ENCODE measurements at places on chromosomes 2 and 18. TPM values are rescaled to one million over a fixed set of nuclear protein-coding genes. Genes with fewer than 3 reads are reported as not detected.

UGT1A5 gene
- total RNA-seq, result not detected

PASK gene
- 57.1 TPM for total RNA-seq

HDLBP gene
- 399 TPM for total RNA-seq

ASXL3 gene
- 23.0 TPM for total RNA-seq

PSMD14 gene
- 58.2 TPM for total RNA-seq

DNA sequence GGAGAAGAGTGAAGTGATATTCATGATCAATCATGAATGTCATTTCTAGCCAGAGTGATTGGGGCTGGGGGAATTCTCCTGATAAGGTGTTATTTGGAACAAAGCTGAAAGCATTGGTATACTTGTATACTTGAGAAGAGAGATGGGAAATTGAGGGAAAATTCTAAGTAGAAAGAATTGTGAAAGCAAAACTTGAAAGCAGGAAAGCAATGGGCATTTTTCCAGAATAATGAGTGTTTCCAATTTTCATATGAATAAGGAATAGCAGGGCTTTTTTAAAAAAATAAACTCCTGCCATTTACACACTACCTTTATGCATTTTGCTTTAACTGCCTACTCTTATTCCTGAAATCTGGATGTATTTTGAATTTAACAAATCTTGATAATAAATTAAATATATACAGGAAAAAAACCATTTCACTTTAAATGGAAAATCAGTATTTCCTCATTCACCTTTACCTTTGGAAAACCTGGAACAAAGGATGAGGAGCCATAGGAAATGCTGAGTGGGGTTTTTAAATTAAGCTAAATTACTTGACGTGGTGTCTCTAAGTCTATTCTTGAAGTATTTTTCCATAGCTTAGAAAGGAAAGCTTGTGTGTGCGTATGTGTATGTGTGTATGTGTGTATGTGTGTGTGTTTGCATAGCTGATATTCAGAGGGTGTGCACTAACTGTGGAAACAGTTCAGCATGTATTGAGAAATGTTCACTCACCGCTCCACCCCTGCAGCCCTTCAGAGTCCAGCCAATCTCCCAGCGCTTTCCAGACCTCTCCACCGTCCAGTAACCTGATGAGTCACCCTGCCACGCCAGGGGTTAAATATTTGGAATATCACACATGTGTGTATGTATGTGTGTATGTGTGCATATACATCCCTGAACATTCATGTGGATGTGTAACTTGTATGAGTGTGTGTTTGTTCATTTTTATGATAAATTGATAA lies 427.3 kb downstream of the THSD7B start:
- no peaks in the 10 kb centered on the region for H3K36me3 ChIP-seq
- DNase-seq, result no peak
- H3K4me3 ChIP-seq, result no peak overlapping the region
- no peak overlapping the region for H3K27ac ChIP-seq
- H3K4me1 ChIP-seq, result peaks cover 10% of the 10 kb centered on the region

- H3K4me1 ChIP-seq, result peaks cover 59% of the 10 kb centered on the region
- H3K27ac ChIP-seq, result peak overlapping the region; percentile 78
- no peaks in the 10 kb centered on the region for H3K27me3 ChIP-seq
Observed at GRCh38 chr2:72980535-72981217, 63.4 kb downstream of the EMX1 start.

DNA sequence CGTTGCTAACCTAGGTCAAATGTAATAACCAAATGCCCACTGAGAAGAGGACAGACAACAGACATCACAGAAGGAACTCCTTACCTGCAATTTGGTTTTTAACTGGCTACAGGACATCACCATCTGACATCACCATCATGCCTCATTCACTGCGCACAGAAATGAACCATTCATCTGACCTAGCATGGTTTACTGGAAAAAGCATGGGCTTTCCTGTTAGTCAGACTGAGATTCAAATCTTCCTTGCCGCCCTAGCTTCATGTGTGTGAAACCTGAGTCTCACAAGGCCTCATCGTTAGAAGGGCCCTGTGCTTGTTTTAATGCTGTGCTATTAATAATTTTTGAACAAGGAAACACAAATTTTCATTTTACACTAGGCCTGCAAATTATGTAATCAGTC lies 1.1 kb upstream of the HIBCH start:
- peak overlapping the region; percentile 57 for H3K27ac ChIP-seq
- H3K36me3 ChIP-seq, result peaks cover 1% of the 10 kb centered on the region
- no peaks in the 10 kb centered on the region for H3K27me3 ChIP-seq
- DNase-seq, result no peak
- peak overlapping the region; percentile 97 for H3K4me3 ChIP-seq
- H3K4me1 ChIP-seq, result peaks cover 15% of the 10 kb centered on the region

GRCh38 chr2:234444242-234444730 lies 52.6 kb downstream of the ARL4C start:
- H3K4me3 ChIP-seq, result no peak overlapping the region
- H3K36me3 ChIP-seq, result no peaks in the 10 kb centered on the region
- H3K4me1 ChIP-seq, result peaks cover 18% of the 10 kb centered on the region
- H3K27me3 ChIP-seq, result peaks cover 3% of the 10 kb centered on the region
- no peak for DNase-seq

- no peak overlapping the region for H3K4me3 ChIP-seq
- no peaks in the 10 kb centered on the region for H3K36me3 ChIP-seq
- H3K4me1 ChIP-seq, result no peaks in the 10 kb centered on the region
- H3K27me3 ChIP-seq, result peaks cover 14% of the 10 kb centered on the region
Observed at GRCh38 chr2:1595274-1595673, 149.0 kb downstream of the PXDN start.

DNA sequence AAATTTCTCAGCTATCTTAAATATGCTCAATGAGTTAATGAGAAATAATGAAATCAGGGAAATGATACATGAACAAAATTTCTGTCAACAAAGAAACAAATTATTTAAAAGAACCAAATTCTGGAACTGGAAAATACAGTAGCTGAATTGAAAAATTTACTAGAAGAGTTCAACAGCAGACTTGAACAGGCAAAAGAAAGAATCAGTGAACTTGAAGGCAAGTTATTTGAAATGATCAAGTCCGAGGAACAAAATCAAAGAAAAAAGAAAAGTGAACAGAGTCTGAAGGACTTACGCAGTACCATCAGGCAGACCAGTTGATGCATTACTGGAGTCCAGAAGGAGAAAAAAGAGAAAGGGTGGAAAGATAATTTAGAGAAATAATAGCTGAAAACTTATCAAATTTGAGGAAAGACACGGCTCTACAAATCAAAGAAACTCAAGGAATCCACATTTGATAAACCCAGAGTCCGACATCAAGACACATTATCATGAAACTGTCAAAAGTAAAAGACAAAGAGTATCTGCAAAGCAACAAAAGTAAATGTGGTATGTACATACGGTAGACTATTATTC lies 83.6 kb downstream of the CCDC138 start:
- H3K4me3 ChIP-seq, result no peak overlapping the region
- peaks cover 46% of the 10 kb centered on the region for H3K36me3 ChIP-seq
- DNase-seq, result no peak

DNA sequence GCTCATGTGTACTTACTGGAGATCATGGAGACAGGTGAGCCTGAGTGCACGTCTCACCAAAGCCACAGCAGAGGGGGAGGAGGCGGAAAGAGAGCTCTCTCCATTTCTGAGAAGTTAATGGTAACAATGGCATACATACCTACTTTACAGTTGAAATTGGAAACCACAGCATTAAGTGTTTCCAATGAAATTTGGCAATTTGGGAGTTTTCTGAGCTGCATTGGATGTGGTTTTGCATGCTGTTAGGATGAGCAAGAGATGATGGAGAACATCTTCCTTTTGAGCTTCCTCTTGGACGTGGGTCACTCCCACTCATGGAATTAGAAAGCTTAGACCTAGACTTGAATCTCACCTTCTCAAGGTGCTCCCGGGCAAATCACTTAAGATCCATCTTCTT lies 25.5 kb upstream of the IL37 start:
- peaks cover 2% of the 10 kb centered on the region for H3K27me3 ChIP-seq
- H3K4me3 ChIP-seq, result no peak overlapping the region
- H3K27ac ChIP-seq, result no peak overlapping the region
- no peaks in the 10 kb centered on the region for H3K36me3 ChIP-seq

DNA sequence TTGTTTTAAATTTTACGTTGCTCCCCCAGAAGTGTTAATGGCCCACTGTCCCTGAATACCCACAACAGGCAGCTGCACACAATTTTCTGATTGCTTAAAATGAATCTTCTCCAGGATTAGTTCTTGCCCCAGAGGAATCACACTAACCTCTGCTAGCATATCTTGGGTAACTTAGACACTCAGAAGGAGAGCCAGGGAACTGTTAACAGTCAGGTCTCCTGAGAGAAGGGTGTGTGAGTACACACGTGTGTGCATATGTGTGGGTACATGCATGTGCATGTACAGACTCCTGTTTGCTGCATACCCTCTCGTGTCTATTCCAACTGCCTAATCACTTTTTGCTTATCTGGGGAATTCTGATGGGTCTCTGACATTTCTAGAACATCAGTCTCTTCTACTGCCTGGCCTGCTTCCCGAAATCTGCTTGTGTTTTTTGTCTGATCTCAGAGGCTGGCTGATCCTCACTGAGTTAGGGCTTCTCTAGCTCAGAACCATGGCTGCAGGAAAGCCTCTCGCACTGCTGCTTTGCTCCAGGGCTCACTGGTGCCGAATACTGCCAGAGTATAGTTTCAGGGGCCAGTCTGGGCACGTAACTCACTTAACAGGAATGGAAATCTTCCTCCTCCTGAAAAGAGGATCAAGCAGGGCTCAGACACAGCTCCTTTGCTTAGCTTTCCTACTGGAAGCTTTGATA lies 62.8 kb downstream of the PRELID3A start:
- H3K36me3 ChIP-seq, result peaks cover 1% of the 10 kb centered on the region
- no peaks in the 10 kb centered on the region for H3K4me1 ChIP-seq
- H3K4me3 ChIP-seq, result no peak overlapping the region
- no peaks in the 10 kb centered on the region for H3K27me3 ChIP-seq

DNA sequence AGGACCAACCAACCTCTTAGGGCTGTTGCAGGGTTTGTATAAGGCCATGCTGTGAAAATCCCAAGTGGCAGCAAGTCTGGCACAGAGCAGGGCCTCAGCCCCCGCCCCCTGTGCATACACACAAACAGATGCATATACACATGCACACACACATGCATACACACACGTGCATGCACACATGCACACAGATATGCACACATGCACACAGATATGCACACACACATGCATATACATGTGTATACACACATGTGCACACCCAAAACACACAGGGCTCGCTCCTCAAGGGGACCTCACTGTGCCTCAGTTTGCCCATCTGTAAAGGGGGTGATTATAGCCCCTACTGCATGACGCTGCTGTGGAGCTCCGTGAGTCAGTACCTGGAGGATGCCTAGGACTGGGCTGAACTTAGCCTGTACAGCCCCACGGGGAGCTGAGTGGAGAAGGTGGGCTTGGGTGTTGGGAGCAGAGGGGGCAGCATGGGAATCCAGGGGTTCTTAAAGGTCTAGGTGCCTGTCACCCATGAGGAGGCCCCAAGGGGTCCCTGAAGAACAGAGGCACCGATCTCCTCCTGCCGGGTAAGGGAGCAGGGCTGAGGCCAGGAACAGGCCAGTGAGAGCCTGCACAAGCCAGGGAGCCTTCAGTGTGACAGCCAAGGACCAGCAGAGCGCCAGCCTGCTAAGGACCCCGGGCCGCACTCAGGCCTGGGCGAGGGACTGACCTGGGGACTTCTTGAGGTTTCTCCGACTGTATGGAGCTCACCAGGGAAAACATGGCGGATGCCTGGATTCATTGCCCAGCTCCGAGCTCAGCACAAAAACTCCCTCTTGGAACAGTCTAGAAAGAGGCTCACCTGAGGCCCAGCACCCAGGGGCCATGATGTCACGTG lies 24.0 kb upstream of the ALPI start:
- no peak for DNase-seq
- H3K4me3 ChIP-seq, result no peak overlapping the region
- peaks cover 5% of the 10 kb centered on the region for H3K27me3 ChIP-seq
- H3K4me1 ChIP-seq, result no peaks in the 10 kb centered on the region
- H3K36me3 ChIP-seq, result no peaks in the 10 kb centered on the region

- peaks cover 48% of the 10 kb centered on the region for H3K27me3 ChIP-seq
- DNase-seq, result no peak
- no peaks in the 10 kb centered on the region for H3K4me1 ChIP-seq
- no peaks in the 10 kb centered on the region for H3K36me3 ChIP-seq
- no peak overlapping the region for H3K27ac ChIP-seq
- H3K4me3 ChIP-seq, result no peak overlapping the region
Observed at GRCh38 chr2:223597076-223597475, 5.1 kb downstream of the SCG2 start.

- H3K36me3 ChIP-seq, result no peaks in the 10 kb centered on the region
- H3K4me1 ChIP-seq, result no peaks in the 10 kb centered on the region
- no peak overlapping the region for H3K27ac ChIP-seq
Observed at GRCh38 chr2:2238726-2239269, 92.3 kb downstream of the MYT1L start.
